ENCODE measurements at places on chromosomes 5 and 9.

DNA sequence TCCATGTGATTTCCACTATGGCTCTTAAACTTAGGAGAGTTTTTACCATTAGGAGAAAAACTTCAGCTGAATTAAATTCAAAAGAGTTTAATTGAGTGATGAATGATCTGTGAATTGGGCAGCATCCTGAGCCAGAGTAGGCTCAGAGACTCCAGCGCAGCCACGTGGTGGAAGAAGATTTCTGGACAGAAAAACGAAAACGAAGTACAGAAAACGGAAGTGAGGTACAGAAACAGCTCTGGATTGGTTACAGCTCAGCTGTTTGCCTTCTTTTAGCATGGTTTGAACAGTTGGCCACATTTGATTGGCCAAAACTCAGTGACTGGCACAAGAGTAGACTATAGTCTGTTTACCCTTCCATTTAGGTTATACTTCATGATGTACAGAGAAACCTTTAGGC lies 69.2 kb upstream of the PLPP1 start:
- no peak for DNase-seq

GRCh38 chr9:104817437-104817836 lies 53.5 kb downstream of the NIPSNAP3B start:
- no peak for DNase-seq

DNA sequence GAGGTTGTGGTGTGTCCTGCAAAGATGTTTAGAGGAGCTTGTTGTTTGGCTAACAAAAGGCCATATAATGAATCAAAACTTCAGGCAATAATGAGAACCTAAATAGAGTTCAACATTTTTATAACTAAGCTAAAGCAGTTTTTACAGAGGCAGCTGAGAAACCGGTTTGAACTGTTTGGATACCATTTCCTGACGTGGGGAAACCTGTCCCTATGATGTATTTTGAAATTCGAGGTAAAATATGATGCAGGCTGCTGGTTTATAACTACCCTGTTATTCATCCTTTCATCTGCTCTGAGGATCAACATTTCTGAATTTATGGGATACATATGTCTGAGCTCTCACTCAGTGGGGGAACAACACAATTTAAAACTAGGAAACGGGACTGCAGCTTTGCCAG lies 289.5 kb upstream of the IRX2 start:
- DNase-seq, result no peak

DNA sequence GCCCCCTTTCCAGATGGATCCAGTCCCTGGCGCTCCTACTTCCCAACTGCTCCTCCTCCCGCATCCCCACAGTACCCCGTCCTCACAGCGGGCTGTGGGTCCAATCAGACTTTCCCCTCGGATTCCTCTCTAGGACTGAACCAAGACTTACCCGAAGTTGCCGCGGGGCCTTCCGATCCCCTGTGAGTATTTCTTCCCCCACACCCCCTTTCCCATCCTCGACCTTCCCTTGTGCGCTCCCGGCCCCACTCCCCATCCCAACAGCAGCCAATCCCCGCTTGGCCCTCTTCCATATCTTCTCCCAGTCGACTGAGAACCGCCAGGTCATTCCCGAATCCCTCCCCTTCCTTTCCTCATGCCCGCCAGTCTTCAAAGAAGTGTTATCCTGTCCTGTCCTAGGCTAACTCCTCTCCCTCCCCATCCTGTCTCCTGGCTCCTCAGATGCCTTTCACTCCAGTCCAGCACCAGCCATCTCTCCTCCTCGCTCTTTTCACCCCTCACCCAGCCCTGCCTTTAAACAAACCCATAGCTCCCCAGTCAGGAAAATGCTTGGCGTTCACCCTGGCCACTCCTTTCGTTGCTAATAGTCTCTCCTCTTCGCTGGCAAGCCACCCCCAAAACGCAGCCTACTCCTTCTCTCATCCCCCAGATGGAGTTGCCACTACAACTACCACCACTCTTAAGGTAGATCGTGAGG lies 646 bp downstream of the SWI5 start:
- DNase-seq, result no peak

GRCh38 chr5:14450018-14450524 lies 131.5 kb upstream of the OTULINL start:
- DNase-seq, result no peak

GRCh38 chr9:37998881-37999587 lies 70.0 kb downstream of the SHB start:
- no peak for DNase-seq

DNA sequence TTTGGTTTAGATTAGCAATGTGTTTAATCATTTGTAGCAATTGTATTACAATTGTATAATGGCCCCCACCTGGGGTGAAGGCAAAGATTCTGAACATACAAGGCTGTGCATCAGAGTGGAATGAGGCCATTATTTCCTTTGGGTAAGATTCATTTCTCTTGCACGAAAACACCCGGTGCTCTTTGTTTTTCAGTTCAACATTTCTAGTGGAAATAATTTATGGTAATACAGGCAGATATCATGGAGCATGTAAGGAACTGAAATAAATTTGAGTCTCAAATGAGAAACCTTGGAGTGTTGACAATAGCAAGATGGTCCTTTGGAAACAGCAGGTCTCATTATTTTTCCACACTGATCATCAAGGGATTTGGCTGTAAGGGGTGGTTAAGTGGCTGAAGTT lies 475.9 kb downstream of the GABRG2 start:
- DNase-seq, result no peak

DNA sequence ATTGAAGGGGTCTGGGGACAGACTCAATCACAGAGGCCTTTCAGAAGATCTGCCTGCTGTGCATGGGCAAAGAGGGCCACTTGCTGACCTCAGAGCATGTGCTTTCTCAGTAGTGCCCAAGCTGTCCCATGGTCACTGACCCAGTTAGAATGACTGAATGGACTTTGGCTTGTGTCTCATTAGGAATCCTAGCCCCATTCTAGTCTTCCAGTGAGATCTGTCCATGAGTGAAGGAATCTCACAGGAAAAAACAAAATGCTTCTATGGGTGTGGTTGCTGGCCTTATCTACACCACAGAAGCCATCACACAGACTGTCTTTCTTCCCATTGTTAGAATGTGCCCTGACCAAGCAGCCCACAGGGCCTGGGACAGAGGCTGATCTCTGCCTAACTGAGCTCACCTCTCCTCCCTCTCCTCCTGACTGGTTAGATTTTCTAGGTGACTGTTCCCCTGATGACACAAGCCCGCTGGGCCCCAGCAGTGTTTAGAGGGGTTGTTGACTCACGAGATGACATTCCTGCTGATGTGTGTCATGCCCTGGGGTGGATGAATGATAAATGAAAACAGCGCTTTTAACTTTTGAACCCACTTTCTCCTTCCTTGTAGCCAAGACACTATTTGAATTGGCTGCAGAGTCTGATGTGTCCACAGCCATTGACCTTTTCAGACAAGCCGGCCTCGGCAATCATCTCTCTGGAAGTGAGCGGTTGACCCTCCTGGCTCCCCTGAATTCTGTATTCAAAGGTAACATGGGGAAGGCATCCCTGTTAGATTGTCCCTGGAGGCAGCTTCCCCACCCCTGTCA lies 24.8 kb downstream of the TGFBI start:
- DNase-seq, result peak; percentile 89

- DNase-seq, result no peak
These were observed 449.2 kb upstream of the ACTBL2 start for GRCh38 chr5:57931807-57932206.

GRCh38 chr5:45162974-45163373 lies 354.2 kb downstream of the MRPS30 start:
- no peak for DNase-seq

DNA sequence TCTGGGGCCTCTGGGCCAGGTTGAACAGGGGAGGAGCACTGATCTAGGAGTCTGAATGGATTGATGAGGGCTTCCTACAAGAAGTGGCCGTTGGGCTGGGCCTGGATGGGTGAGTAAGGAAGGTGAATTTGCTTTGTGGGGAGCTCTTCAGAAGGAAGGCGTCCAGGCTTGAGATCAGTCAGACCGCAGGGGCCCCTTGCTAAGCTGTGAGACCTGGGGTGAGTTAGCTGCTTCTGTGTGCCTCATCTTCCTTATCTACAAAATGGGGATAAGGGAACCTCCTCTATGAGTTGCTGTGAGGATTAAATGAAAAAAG lies 1.1 kb upstream of the SYNPO start:
- DNase-seq, result no peak

DNA sequence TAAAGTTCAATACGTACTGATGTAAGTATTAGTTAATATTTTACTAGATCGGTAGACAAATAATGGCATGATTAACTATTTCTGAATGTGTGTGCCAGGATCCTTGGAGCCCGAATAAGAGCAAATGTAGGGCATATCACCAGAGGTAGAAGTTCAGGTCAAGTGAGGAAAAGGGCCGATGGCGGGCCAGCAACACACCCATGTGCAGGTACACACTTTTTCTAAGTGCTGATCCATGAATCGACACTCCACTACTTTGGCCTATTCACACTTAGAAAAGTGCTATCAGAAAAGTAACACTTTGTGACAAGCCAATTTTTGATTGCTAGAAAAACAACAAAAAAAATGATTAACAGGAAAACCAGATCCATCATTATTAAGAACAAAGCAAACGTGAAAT lies 150.3 kb downstream of the AUH start:
- no peak for DNase-seq

GRCh38 chr5:169719360-169720314 lies 82.6 kb downstream of the DOCK2 start:
- DNase-seq, result no peak

DNA sequence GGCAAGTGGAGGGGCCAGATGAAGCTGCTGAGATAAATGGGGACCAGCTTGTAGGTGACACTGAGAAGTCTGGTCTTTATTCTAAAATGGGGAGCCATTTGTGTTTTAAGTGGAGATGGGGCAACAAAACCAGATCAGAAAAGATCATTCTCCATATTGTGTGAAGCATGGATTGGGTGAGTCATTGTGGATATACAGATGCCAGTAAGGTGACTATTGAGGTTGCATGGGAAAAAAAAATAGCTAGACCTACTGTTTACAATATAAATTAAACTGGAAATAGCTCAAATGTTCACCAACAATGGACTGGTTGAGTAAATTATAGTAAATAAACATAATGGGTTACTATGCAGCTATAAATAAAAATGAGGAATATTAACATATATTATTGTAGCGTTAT lies 5.4 kb upstream of the MAP1B start:
- no peak for DNase-seq

GRCh38 chr5:131627207-131627865 lies 7.7 kb downstream of the RAPGEF6 start:
- DNase-seq, result no peak

DNA sequence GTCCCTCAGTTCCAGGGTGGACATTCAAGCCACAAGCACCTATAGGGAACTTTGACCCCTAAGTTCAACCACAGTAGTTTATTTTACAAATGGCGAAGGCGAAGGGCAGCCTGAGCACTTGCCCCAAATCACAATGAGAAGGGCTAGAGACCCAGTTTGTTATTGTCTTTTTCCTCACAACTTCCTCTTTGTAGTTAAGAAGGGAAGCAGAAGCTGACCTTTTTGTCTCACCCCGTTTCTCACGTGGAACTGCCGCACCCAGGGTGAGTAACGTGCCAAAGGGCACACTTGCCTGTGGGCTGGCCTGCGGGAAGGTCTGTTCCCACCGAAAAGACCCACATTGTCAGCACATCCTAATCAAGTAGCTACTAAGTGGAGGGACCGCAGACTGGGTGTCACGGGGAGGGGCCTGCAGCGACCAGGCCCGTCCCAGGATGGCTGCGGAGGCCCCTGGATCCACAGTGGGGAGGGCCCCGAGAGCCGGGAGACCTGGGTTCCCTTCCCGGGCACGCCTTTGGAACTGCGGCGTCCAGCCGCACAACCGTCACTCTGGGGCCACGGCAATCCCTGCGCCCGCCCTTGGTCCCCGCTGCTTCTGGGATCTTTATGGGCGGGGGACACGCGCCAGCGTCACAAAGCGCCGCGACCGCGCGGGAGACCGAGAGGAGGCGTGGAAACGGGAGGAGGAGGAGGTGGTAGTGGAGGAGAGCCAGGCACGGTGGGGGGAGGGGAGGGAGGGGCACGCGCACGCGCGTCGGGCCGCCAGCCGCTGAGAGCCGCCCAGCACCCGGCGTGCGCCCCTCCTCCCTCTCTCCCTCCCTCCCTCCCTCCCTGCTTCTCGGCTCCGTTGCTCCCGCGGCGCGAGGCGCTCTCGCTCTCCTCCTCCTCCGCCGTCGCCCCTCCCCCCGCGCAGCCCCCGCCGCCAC lies at the start of gene UBE2R2:
UBE2R2 (plus strand) TSS at position 834 of the 926 bp plus-strand sequence. CDS start 598 bp downstream, outside the sequence.
- DNase-seq, result peak; percentile 59

DNA sequence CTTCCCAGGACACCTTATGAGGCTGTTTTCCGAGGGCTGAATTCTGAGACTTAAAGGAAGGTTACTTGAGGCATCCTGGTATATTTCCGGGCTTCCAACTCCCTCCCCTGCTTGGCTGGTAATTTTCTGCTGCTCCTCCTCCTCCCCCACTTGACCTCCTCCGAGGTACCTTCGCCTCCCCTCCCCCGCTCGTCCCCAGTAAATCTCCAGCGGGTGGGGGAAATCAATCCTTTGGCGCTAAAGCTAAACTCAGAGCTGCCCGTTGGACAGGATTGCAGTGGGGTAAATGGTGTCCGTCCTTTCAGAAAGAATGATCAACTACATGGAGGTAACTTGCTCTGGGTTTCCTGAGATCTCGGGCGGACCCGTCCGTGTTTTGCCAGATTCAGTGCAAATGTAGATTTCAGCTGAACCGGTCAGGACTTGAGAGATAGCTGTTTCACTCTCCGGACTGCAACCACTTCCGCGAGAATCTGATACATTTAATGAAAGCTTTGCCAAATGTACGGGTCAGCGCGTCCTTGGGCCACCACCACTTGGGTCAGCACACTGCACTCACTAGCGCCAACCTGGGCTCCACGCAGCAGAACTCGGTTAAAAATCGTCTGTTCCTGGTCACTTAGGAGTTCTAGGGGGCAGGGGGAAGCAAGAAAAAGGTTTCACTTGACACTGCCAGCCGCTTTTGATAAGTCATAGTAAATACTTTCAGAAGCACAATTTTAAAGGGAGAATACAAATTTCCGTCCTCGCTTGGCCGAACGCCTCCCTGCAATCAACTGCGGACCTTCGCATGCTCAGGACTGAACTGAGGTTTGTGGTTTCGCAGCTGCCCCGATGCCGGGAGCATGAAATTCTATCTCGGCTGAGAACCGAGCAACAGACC lies 4.6 kb upstream of the ISL1 start:
- no peak for DNase-seq

DNA sequence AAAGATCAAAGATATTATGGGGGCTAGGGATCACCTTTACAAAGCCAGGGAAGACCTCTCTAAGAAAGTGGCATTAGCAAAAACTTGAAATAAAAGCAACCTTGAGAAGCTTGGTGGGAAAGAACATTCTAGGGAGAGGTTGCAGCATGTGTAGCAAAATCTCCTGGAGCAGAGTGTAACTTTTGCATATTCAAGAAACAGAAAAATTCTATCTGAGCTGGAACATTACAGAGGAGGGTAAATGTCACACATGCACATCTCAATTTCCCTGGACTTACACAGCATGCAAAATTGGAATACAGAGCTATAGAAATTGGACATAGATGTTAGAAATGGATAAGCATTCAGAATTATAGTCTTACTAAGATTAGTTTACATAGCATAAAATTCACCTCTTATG lies 510.0 kb downstream of the CETN3 start:
- no peak for DNase-seq

Measured in Panc1 (cell line).